ENCODE measurements at places on chromosomes 7 and 10.

DNA sequence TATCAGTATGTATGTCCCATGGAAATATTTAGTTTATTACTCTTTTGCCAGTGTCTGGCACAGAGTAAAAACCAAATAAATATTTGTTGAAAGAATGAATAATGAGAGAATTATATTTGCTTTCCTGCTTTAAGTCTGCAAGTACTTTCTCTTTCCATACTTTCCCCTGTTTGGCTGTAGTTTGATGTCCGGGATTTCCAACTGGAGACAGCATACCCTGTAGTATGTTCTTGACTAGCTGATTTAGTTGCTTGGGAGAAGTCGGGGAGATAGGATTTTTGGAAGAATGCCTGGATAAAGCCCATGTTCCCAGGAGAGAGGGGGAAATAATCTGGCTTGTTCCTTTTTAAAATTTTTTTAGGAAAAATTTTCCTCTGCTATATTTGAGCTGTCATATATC is 516.1 kb downstream of the CCSER2 start:
- DNase-seq = no peak

GRCh38 chr10:79267499-79267898 is 79.8 kb upstream of the PPIF start:
- DNase-seq = no peak

- DNase-seq = no peak
Measured at GRCh38 chr7:129017933-129018538, 36.9 kb downstream of the TNPO3 start.

GRCh38 chr7:42222891-42223290 is 14.1 kb downstream of the GLI3 start:
- no peak for DNase-seq

GRCh38 chr7:158161194-158161593 is 426.4 kb downstream of the PTPRN2 start:
- no peak for DNase-seq

- no peak for DNase-seq
Measured at GRCh38 chr7:127081539-127081938, 171.2 kb downstream of the GRM8 start.

DNA sequence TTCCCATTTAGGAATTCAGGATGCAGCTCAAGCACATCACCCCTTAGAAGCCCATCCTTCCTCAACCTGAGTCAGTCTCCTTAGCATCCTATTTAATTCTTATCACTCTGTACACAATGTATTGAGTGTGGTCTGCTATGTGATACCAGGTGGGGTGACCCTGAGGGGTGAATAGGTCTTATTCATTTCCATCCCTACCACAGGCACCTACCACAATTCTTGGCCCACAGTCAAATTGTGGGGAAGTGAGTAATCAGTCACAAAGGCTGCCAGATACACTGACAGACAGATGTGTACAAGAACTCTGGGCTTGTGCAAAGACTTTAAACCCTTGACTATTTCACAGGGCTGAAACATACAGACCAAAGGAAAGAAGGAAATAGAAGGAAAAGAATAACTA is 560.5 kb downstream of the PARD3 start:
- DNase-seq = no peak

DNA sequence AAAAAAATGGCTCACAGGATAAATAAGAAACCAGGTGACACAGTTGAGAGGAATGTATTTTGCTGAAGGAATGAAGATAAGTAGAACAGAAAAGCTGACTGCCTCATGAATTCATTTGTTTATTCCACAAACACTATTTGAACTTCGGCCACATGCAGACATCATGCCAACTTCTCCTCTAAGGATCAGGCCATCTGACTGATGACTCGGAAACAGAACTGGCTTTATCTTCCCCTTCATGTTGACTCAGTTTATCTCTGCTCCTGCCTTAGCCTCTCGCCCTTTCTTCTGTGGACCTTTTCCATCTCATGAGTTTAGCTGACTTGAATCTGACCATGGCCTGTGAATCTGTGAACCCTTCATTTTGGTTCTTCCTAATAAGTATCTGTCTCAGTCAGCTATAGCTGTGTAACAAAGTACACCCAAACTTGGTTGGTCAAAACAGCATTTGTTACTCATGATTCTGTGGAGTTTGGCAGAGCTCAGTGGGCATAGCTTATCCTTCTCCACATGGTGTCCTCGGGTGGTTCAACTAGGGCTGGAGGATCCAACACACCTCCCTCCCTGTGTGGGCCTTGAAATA is 44.0 kb upstream of the GRID1 start:
- no peak for DNase-seq

- DNase-seq = no peak
Measured at GRCh38 chr7:103902917-103903316, 86.5 kb downstream of the RELN start.

DNA sequence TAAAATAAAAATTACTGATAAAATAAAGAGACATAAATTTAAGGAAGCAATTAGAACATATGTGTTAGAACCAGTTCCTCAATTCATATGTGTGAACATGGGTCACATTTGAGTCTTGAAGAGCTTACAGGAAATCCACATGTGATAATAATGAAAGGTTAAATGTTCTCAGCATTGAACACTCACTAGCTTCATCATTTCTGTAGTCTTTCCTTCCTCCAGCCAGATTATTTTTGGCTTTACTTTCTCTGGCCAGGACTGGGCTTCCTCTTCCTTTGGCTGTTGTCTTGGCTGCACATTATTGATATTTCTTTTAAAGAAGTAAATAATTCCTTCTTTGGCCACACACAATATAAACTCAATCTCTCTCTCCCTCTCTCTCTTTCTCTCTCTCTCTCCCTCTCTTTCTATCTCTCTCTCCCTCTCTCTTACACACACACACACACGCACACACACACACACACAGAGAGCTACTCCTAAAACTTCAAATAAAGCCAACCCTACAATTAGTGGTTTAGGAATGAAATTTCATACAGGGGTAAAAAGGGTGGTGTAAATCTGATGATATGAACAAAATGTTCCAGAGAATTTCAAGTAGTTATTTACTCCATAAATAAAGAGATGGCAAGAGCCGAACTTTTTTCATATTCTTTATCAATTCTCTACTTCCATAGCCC is 171.2 kb downstream of the REEP3 start:
- DNase-seq = no peak

GRCh38 chr10:104327745-104328645 is 10.3 kb downstream of the ITPRIP start:
- no peak for DNase-seq

- no peak for DNase-seq
Measured at GRCh38 chr7:32259931-32260596, 189.9 kb upstream of the PDE1C start.

GRCh38 chr7:116455499-116455898 is 44.0 kb upstream of the CAV2 start:
- DNase-seq = no peak

DNA sequence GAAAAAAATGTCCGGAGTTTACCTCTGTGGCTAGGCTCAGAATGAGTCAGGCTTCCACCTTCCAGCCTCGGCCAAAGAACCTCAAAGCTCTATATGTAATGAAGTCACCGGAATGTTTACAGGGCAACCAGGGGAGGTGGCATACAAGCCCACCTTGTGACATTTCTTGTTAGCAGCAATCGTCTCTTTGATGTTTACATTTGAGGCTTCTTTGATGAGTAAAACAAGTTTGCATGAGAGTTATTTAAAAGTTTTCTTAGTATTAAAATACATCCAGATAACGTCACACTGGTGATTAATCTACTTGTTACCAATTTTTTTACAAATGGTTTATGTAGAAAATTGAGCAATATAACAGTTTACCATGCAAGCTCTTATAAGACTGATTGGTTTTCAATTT is 133.1 kb upstream of the ADAM12 start:
- DNase-seq = no peak

DNA sequence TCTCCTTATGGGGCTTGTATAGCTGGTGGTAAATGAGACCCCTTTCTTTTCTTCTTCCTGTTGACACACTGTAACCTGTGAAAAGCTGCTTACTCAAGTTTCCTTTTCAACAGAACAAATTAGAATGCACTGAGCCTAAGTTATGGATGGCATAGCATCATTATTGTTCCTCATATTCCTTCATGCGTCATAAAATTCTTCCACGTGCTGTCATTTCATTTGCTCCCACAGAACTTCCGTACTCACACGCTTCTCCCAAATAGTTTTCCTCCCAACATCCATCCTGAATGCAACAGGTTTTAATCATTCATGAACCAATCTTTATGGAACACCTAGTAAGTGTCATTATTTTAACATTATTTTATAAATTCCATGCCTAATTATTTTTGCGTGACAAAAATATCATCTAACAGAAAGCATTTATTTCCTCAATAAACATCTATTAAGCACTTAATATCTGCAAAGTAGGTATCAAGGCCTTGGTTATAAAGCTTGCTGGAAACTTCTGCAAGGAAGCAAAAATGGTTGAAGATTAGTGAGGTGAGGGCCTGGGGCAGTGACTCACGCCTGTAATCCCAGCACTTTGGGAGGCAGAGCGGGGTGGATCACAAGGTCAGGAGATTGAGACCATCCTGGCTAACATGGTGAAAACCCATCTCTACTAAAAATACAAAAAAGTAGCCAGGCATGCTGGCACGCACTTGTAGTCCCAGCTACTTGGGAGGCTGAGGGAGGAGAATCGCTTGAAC is 18.9 kb upstream of the SEPTIN7 start:
- no peak for DNase-seq

DNA sequence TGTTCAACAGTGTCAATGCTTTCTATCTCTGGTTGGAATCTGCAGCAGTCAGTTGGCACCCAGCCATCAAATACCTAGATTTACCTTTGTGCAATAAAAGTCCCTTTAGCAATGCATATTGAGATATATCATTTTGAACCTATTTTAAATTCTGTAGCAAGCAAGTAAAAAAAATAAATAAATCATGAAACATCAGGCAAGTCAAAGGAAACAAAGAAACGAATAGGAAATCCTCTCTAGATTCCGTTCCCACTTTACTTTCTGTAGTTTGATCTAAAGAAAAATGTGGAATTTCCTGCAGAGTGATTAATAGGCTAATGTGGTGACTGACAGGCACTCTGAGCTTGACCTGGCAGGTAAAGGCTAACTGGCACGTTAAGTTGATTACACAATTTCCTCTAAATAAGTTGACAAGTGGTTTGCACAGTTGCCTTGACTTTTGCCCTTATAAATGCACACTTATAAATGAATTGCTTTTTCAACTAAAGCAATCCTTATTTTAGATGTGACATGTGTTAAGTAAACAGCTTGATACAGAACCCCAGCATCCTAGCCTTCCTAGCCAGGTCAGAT is 208.1 kb upstream of the TCF7L2 start:
- DNase-seq = no peak

All from SK-N-DZ (cell line).